Adrenal gland (tissue), 19 donors: ENCODE measurements at places on chromosomes 6 and 20. TPM values are rescaled to one million over a fixed set of nuclear protein-coding genes. Genes with fewer than 3 reads are reported as not detected.

The C20orf204 gene
- 0.41 TPM for total RNA-seq

The ARMH2 gene
- total RNA-seq = not detected

The C20orf173 gene
- not detected for total RNA-seq

DNA sequence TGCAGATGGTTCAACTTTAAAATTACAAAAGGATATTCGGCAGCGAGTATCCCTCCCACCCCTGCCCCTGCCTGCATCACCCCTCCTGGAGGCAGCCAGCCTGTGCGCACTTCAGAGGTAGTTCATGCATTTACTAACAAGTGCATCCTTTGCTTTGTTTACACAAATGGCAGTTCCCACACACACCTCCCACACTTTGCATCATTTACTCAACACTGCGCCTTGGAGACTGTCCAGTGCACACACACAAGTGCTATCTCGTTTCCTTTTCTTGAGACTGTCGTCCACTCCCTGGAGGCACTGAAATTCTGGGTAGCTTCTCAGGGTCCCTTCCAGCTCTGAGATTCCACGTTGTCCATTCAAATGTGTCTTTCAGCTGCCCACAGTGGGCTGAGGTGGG, 53.1 kb upstream of the VSX1 start:
- no peak for DNase-seq

GRCh38 chr6:165804331-165805066, 141.5 kb upstream of the PDE10A start:
- no peak for DNase-seq

DNA sequence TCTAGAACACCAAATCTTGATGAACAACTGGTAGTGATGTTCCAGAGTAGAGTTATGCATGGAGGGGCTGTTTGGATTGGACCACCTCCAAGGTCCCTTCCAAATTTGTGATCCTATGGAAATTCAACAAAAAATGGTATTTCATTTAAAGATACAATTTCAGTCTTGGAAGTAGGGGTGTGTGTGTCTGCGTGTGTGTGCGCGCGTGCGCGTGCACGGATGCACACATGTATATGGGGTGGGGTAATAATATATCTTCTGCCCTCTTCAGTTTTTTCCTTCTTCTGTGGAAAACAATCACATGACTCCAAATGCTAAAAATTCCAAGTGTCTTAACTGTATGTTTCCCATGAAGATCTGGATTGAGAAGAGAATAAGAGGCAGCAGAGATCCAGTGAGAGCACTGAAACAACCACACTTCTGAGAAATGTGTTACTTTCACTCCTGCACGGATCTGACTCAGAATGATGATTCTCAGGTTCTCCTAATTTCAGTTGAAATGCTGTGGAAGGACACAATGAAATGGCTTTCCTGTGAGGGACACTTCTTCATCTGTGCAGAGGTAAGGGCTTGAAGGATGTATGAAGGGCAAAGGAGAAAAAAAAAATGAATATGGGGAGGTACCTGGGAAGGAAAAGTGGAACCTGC, 10.6 kb upstream of the IL17F start:
- no peak for DNase-seq

The CCN6 gene
- not detected for total RNA-seq

DNA sequence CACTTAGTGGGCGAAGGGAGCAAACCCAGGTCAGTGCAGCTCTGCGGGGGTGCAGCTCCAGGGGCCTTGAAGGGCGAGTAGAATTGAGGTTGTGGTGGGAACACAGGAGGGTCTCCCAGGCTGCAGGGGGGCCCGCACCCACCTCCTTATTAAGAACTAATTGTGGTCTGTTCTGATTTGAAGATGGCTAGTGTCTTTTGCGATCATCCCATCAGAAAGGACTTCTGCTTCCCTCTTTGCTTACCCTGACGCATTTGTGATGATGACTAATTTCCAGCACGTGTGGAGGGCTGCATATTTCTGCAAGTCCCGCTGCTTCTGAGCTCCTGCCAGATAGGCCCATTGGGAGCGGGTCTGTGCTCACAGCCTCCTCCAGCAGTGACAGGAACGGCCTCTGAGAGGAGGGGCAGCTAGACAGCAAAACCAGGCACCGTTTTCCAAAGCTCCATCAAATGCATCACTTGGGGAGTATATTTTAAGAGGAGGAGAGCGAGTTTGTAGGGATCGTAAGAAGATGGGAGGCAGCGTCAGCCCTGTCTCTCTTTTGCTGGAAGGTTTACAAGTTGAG, 268.9 kb downstream of the CDH4 start:
- no peak for DNase-seq

The LAMA2 gene
- total RNA-seq = 39.1 TPM

- DNase-seq = no peak
Measured at GRCh38 chr6:121549736-121550135, 114.3 kb downstream of the GJA1 start.

The TCP1 gene
- 178 TPM for total RNA-seq

DNA sequence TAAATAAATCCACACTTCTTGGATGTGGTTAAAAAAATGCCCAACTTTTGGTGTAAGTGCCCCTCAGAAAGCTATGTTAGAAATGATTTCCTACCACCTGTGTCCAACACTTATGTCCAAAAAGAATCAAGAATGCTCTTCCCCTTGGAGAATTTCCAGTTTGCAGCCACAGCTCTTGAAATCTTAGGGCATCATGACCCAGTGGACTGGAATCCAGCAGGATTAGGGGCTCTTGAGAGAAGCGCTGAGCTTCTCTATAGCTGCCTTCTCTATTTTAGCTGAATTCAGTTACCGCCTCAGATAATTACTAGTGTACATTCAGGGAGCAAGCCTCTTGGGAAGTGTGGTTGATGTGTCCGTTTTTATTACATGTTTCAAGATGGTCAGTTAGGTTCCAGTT, 2.5 kb downstream of the PHACTR1 start:
- DNase-seq = no peak

The HLA-DQA2 gene
- 1.5 TPM for total RNA-seq

GRCh38 chr6:88780714-88781389, 182.6 kb downstream of the RNGTT start:
- DNase-seq = peak; percentile 41

GRCh38 chr6:8166156-8166555, 63.8 kb upstream of the EEF1E1 start:
- DNase-seq = no peak

The NKAPL gene
- 3.4 TPM for total RNA-seq

DNA sequence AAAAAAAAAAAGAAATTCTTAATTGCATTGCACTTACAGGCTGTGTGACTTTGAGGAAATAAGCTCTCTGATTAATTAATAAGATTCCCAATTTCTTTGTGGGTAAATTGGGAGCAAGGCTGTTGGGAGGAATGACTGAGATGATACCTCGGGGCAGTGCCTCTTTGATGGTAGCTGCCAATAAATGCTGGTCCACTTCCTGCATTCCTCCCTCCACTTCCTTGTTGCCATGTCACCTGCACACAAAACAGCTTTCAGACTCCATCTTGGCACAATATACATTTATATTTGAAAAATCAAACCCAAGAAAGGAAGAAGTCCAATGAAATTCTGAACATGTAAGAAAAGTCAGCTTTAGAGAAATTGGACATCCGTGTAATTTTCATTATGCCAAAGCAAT, 45.1 kb downstream of the MTHFD1L start:
- DNase-seq = no peak
